Activated CD4-positive, alpha-beta memory T cell treated with anti-CD3 and anti-CD28 coated beads for 36 hours (primary cell): ENCODE measurements at places on chromosomes 16 and 17.

- peaks cover 16% of the 10 kb centered on the region for H3K36me3 ChIP-seq
- peak within 1 kb of the TSS; percentile 87 for H3K4me3 ChIP-seq
- no peaks in the 10 kb centered on the region for H3K27me3 ChIP-seq
- DNase-seq = peak; percentile 77
- peak within 1 kb of the TSS; percentile 94 for H3K27ac ChIP-seq
Measured at GRCh38 chr17:29566473-29567303, at the start of gene ABHD15. Gene ABHD15 (minus strand): TSS chr17:29567037. CDS start chr17:29566966, 71 bp downstream.

GRCh38 chr16:77404775-77405174 lies 30.1 kb downstream of the ADAMTS18 start:
- H3K4me1 ChIP-seq = no peaks in the 10 kb centered on the region
- peaks cover 6% of the 10 kb centered on the region for H3K27me3 ChIP-seq
- no peak for DNase-seq
- H3K4me3 ChIP-seq = no peak overlapping the region
- H3K36me3 ChIP-seq = no peaks in the 10 kb centered on the region
- H3K27ac ChIP-seq = no peak overlapping the region

GRCh38 chr17:8222380-8222629 lies 11.9 kb upstream of the AURKB start:
- peaks cover 44% of the 10 kb centered on the region for H3K4me1 ChIP-seq
- H3K27ac ChIP-seq = peak overlapping the region; percentile 98
- DNase-seq = peak; percentile 87
- peak overlapping the region; percentile 98 for H3K4me3 ChIP-seq

DNA sequence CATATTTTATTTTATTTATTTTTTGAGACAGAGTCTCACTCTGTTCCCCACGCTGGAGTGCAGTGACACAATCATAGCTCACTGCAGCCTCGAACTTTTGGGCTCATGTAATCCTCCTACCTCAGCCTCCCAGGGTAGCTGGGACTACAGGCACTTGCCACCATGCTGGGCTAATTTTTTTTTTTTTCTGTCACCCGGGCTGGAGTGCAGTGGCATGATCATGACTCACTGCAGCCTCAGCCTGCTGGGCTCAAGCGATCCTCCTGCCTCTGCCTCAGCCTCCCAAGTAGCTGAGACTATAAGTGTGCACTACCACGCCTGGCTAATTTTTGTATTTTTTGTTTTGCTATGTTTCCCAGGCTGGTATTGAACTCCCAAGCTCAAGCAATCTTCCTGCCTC lies 17.1 kb downstream of the UNC45B start:
- H3K36me3 ChIP-seq = no peaks in the 10 kb centered on the region
- DNase-seq = no peak
- H3K27me3 ChIP-seq = no peaks in the 10 kb centered on the region
- H3K4me1 ChIP-seq = peaks cover 53% of the 10 kb centered on the region

GRCh38 chr16:13503960-13504635 lies 415.9 kb upstream of the ERCC4 start:
- H3K4me3 ChIP-seq = no peak overlapping the region
- no peaks in the 10 kb centered on the region for H3K36me3 ChIP-seq
- H3K4me1 ChIP-seq = no peaks in the 10 kb centered on the region
- no peak overlapping the region for H3K27ac ChIP-seq
- DNase-seq = no peak

DNA sequence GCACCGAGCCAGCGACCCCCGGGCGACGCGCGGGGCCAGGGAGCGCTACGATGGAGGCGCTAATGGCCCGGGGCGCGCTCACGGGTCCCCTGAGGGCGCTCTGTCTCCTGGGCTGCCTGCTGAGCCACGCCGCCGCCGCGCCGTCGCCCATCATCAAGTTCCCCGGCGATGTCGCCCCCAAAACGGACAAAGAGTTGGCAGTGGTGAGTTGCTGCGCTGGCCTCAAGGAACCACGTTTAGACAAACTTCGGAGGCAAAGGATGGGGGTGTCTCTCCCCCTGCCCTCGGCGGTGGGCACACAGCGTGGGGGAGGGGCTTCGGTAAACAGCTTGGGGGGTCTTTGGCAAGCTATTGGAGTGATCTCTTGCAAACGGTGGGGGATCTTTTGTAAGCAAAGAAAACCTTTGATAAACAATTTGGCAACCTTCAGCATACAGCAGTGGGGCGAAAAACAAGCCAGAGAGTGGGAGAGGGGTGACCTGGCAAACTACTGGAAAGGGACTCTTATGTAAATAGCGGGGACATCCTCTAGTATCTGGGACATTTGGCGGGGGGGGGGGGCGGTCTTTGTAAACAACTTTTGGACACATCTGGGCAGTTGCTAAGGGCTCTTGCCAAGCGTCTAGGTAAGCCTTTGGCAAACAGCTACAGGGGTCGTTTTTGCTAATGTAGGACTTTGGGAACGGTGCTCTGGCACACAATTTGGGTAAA lies 587 bp downstream of the MMP2 start:
- no peak for DNase-seq
- no peaks in the 10 kb centered on the region for H3K36me3 ChIP-seq
- peaks cover 43% of the 10 kb centered on the region for H3K27me3 ChIP-seq

DNA sequence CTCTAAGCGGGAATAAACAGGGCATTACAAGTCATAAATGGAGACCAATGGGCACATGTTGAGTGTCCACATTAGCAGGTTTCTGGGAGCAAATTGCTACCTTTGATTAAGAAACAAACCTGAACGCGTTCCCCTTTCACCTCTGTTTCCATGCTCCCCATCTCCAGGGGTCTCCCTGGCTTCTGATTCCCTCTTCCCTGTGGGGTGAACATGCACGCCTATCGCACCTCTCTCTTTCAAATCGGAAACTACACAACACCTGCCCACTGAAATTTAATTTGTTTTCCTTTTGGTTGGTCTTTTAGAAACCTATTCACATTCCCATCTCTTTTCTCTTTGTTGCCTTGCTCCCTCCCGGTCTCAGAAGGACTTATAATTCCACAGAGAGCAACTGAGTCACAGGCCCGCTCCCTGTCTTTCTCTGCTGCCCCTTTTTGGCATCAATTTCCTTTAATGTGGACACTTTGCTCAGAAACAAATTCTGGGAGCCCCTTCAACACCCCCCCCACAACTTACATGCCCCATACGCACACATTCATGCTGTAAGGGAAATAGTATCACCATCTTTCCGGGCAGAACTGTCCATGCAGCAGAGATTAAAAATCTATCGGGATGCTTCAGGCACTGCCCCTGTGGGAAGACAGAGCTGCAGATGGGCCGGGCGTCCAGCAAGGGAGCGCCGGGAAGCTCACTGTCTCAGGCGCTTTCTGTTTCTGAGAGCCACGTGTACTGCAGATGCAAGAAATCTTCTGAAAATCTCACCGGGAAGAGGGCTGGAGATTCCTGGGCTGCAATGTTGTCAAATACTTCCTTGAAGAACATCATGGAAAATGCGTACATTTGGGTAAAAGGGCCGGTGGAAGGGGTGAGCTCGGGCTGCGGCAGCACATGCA lies 7.2 kb upstream of the FOXF1 start:
- no peak for DNase-seq
- H3K27ac ChIP-seq = no peak overlapping the region
- peaks cover 2% of the 10 kb centered on the region for H3K36me3 ChIP-seq
